Kidney capillary endothelial cell (primary cell): ENCODE measurements at places on chromosomes 11 and 22.

- DNase-seq = no peak
Measured at GRCh38 chr11:74671520-74672196, 59.6 kb downstream of the CHRDL2 start.

DNA sequence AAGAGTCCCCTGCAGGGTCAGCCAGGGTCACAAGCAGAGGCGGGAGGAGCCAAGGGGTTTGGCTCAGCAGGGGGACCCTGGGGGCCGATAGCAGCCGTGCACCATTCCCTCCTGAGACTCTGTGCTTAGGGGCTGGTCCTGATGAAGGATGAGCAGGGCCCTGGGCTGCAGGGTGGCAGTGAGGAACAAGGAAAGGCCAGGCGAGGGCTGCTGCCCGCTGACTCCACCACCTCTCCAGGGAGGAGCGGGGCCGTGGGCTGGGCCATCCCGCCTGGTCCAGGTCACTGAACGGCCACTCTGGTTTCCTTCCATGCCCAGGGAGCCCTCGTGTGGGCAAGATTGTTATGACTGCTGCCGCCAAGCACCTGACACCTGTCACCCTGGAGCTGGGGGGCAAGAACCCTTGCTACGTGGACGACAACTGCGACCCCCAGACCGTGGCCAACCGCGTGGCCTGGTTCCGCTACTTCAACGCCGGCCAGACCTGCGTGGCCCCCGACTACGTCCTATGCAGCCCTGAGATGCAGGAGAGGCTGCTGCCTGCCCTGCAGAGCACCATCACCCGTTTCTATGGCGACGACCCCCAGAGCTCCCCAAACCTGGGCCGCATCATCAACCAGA is 9.2 kb upstream of the NDUFS8 start:
- no peak for DNase-seq

GRCh38 chr22:19762568-19763457 is 2.2 kb downstream of the TBX1 start:
- no peak for DNase-seq

- no peak for DNase-seq
Measured at GRCh38 chr11:115642660-115643059, 138.4 kb upstream of the CADM1 start.

DNA sequence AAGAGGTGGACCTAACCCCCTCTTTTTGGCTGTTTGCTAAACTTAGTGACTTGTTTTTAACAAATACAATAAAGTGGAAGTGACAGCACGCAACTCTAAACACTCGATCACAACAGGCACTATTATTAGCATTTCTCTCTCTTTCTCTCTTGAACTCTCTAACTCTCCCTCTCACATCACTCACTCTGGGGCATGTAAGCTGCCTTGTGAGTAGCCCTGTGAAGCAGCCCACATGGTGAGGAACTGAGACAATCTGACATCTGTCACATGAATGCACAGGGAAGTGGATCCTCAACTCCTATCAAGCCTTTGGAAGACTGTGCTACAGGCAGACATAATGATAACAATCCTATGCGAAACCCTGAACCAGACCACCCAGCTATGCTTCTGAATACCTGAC is 609.0 kb upstream of the CNTN5 start:
- no peak for DNase-seq

DNA sequence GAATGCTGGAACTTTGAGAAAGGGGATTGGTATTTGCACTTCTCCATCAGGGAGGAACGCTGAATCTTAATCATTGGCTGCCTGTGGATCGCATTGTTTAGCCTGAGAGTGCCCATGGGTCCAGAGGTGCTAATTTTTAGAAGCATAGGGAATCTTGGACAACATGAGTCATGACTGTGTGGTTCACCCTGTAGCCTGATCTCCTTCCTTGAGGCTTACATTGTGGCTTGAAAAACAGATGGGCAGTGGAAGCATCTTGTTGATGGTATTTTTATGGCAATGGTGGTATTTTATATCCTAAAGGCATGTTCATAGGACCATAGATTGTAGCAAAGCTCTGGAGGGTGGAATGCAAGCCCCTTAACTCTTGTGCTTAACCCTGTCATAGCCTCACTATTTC is 99.2 kb upstream of the DBX1 start:
- DNase-seq = no peak

- no peak for DNase-seq
Measured at GRCh38 chr22:47055921-47056320, 293.5 kb downstream of the TBC1D22A start.

DNA sequence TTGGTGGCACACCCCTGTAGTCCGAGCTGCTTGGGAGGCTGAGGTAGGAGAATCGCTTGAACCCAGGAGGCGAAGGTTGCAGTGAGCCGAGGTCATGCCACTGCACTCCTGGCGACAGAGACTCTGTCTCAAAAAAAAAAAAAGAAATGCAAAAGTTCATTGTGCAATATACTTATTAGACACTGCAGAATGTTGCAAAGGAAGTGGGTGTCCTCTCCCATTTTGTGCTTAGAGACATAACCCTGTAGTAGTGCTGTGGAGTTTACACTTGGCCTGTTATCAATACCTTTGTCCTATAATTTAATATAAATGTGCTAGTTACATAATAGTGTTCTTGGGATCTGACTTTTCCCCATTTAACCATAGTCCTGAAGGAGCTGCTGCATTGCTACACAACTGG is 9.4 kb downstream of the BCL2L13 start:
- no peak for DNase-seq

GRCh38 chr11:128970598-128971190 is 28.0 kb upstream of the TP53AIP1 start:
- DNase-seq = no peak

DNA sequence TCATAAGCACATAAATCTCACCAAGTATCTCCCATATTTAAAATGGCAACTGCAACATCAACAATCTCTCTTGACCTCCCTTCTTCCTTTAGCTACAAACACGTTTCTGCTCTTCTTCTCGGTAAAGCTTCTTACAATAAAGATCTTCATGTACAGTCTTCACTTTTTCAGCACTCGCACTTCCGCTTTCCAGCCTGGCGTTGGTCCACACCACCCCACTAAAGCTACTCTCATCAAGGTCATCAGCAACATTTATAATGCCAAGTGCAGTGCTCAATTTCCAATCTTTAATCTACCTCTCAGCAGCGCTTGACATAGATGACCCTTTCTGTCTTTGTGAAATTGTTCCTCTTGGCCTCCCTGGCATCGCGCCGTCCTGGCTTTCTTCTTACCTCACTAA is 33.6 kb downstream of the NTM start:
- DNase-seq = no peak

- no peak for DNase-seq
Measured at GRCh38 chr11:16528639-16529038, 172.3 kb upstream of the SOX6 start.

DNA sequence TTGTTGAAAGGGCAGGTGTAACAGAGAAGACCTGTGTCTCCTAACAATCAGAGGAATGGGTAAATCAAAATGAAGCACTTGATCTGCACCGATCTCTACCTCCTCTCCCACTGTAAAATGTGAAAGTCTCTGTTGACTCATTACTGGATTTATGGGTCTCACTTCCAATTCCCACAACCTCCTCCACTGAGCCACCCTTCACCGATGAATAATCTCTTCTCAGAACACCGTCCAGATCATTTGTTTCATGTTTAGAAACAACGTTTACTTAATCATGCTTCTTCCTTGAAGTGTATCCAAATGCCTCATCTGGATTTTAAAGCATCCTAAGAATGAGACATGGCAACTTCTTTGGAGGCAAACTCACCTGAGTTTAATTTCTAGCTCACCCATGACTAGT is 643.6 kb downstream of the ETS1 start:
- DNase-seq = no peak

DNA sequence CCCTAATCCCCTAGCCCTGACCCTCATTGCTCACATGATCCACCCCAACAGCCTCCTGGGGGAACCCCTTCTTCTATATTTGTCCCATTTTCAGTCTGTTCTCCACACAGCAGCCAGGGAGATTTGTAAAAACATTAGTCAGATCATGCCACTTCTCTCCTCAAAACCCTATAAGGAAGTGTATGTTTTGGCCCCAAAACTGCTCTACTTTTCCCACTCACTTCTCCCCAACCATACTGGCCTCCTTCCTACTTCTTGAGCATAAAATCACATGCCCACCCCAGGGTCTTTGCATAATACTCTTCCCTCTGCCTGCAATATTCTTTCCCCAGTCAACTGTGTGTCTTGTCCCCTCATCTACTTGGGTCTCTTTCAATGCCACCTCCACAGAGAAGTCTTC is 4.7 kb upstream of the SLC22A12 start:
- DNase-seq = no peak

GRCh38 chr11:32003335-32003734 is 87.5 kb upstream of the RCN1 start:
- DNase-seq = no peak

- DNase-seq = no peak
Measured at GRCh38 chr22:48224332-48224731, 1461.9 kb downstream of the TBC1D22A start.

GRCh38 chr11:79897896-79898295 is 457.1 kb upstream of the TENM4 start:
- no peak for DNase-seq

GRCh38 chr11:30991376-30991775 is 378.2 kb downstream of the DCDC1 start:
- DNase-seq = no peak

DNA sequence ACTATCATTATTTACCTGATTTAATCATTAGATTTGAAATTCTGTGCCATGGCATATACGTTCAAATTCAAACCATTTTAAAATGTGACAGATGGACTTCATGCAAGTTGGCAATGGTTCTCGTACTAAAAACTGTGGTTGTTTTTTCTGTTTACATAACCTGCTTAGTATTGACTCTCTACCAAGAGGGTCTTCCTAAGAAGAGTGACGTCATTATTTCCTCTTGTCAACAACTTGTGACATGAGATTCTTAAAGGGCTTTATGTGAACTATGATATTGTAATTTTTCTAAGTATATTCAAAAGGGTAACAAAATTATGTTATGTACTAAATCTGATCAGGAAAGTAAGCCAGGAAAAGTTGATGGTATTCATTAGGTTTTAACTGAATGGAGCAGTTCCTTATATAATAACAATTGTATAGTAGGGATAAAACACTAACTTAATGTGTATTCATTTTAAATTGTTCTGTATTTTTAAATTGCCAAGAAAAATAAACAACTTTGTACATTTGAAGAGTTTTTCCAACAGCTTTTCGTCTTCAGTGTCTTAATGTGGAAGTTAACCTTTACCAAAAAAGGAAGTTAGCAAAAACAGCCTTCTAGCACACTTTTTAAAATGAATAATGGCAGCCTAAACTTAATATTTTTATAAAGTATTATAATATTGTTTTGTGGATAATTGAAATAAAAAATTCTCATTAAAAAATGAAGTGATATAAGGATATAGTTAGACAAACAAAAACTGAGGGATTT is 87.0 kb downstream of the GRK3 start:
- no peak for DNase-seq

- DNase-seq = no peak
Measured at GRCh38 chr11:86116386-86116726, 47.5 kb upstream of the PICALM start.

- no peak for DNase-seq
Measured at GRCh38 chr22:49367041-49367697, 460.5 kb downstream of the BRD1 start.

- no peak for DNase-seq
Measured at GRCh38 chr11:117621226-117621625, 175.8 kb downstream of the DSCAML1 start.

DNA sequence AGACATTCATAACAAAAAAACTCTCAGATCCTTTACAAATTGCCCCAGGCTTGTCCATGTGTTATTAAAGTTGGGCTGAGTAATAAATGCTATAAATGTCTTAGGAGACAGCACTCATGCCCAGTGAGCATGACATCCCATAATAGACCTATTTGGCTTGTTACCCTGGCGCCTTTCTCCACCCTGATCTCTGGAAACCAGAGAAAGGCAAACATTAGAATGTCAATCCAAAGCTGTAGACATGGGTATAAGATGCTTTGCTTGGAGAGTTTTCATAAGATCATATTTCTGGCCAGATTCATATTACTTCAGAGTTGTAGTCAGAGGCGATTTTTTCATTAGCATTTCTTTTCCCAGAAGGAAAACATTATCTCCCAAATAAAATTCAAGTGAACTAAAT is 161.3 kb upstream of the UBASH3B start:
- no peak for DNase-seq

DNA sequence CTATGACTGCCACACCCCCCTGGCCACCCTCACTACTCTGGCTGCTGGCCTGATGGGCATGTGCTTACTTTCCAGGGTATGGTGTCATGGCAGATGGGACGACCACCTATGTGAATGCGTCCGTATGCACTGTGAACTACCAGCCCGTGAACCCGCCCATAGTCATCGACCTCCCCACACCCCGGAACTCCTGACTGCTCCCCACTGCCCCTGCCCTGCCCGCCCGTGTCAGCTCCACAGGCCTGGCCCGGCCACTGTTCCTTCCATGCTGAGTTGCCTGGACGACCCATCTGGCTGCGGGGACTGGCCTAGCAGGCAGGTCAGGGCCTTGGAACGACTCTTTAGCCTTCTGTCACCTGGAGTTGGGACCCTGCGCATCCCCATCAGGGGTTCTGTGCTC is 93.6 kb downstream of the MPPED1 start:
- no peak for DNase-seq

GRCh38 chr11:93248602-93249001 is 50.8 kb upstream of the SLC36A4 start:
- no peak for DNase-seq

GRCh38 chr11:78192911-78193351 is 4.2 kb downstream of the USP35 start:
- no peak for DNase-seq

DNA sequence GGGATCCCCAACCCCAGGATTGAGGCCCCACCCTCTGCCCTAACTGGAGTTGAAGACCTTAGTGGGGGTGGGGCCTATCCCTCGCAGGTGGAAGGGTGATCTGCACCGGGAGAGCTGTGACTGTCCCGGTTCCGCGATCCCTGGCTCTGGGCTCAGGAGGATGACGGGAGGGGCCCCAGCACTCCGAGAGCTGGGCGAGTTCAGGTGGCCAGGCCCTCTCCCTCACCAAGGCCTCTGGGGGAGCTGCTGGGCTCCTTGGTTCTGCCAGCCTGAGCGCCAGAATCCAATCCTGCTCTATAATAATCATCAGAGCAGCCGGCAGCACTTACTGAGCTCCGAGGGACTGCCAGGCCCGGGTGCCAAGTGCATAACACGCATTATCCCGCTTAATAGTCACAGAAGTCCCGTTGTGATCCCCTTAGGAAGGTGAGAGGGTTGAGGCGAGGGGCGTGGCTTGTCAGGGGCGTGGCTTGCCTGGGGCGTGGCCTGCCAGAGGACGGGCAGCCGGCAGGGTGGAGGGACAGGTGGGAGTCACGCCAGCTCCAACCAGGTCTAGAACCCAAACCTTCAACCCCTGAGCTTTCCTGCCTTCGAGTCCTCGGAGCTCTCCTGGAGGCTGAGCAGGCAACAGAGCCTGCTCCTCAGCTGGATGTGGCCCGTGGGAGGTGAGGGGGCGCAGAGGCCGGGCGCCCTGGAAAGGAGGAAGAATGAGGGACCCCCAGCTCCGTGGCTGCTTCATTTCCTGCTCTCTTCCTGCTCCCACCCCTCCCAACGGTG is 7.3 kb upstream of the SYT7 start:
- no peak for DNase-seq
